Occipital lobe (tissue), 3 donors: ENCODE measurements at places on chromosomes 4 and X.

- no peak for DNase-seq
Measured at GRCh38 chr4:186297013-186297645, 31.1 kb downstream of the F11 start.

DNA sequence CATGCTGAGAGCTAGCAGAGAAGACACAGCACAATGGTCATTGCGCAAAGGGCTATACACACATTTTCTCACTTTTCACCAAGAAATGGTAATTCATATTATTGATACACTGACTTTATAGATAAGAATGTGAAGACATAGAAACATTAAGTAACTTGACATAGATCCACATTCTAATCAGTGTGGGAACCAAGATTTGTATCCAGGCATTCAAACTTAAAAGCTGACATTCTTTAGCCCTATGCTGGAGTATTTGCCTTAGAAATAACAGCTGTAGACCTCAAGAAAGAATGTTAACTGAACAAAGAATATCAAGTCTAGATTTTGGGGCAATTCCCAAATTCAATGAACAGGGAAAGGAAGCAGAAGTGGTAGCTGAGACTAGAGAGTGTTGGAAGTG lies 384.8 kb downstream of the IL15 start:
- DNase-seq, result no peak

DNA sequence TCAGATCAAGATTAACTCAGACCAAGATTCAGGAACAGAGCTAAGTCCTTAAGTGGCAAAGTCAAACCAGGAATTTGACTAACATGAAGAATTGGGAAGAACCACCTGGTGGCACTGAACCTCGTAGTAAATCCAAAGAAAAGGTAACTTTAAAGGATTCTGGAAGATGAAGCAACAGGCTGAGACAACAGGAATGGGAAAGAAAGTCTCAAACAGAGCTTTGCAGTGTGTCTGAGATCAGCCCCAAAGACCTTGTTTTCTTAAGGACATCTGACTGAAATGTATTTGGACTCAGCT lies 126.1 kb downstream of the ASB9 start:
- DNase-seq, result no peak

DNA sequence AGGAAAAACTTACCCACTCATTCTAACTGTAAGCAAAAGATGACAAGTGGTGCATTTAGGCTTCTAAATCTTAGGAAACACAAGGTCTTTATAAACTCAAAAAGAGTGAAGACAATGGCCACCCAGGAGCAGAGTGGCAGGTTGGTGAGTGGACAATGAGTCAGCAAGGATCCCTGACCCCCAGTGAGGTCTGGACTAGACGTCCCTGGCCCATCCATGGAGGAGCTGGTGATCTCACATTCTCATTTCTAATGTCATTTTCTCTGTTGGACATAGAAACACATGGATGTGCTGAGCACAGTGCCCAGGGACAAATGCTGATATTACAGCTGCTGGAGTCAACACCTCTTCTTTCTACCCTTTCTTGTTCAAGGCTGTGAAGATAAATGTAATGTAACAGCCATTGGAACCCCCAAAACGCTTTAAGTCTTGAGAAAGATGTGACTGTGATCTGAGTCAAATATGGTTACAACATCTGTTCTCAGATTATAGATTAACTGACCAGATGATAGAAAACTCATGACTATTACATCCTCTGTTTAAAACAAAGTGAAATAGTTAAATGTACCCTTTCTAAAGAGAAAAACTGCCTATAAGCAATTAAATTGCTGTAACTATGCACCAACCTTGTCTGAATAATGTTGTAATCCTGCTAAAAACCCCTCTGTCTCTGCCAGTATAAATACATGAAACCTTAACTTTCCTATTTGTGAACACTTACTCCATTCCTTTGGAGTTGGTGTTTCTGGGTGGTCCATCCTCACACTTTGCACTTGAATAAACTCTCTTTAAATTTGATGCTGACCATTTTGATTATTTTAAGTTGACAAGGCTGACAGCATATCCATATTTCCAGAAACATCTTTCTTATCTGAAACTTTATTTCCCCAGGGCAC lies 92.7 kb downstream of the USP46 start:
- no peak for DNase-seq

GRCh38 chr4:151226004-151226932 lies 50.7 kb upstream of the PRSS48 start:
- DNase-seq, result no peak

DNA sequence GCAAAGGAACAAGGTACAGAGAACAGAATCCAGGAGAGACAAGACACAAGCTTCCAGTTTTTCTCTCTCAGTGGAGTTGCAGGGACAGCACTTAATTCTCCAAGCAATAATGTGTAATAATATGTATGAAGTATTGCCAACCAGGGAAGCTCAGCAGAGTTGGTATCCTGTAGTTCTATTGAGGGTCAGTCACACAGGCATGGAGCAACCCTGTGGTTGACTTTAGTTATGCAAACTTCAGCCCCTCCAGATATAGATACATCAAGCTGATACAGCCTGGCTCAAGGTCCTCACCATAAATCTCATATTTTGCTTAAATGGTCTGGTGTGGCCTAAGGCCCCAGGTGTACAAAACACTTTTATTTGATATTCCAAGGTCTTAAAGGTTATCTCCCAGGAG lies 248.6 kb upstream of the EPHA5 start:
- no peak for DNase-seq

GRCh38 chr4:170022211-170022610 lies 4.0 kb downstream of the MFAP3L start:
- DNase-seq, result no peak

DNA sequence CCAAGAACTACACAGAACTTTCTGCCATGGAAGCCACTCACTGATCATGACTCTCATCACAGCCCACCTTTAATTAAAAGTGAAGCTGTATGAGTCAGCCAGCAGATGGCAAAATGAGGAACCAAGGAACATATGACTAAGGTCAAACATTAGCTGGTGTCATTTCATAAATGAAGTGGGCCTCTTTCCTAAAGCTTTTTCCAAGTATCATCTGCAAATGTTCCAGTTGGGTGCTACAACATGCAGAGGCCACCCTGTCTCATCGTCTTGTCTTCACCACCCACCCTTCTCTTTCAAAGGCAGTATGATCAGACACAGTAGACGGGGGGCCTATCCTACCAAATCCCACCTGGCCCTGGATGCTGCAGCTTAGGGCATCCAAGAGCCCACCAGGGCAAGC lies 9.2 kb upstream of the EOLA1 start:
- DNase-seq, result no peak

- DNase-seq, result peak; percentile 9
Measured at GRCh38 chrX:17374619-17375366, at the start of gene NHS. NHS (plus strand) TSS chrX:17375200; CDS start chrX:17375758, 558 bp downstream.

DNA sequence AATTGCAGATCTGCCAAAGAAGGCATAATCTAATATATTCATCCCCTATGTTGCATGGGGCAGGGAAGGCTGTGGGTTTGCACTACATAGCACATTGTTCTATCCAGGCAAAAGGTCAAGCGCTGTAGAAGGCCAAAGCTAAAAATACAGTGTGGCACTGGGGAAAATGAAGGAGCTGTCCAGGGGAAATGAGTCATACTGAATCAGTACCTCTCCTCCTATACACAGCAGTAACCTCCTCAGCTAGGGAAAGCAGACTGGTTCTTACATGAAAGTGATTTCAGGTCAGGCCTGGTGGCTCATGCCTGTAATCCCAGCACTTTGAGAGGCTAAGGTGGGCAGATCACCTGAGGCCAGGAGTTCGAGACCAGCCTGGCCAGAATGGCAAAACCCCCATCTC lies 31.0 kb upstream of the SLC25A4 start:
- DNase-seq, result no peak

DNA sequence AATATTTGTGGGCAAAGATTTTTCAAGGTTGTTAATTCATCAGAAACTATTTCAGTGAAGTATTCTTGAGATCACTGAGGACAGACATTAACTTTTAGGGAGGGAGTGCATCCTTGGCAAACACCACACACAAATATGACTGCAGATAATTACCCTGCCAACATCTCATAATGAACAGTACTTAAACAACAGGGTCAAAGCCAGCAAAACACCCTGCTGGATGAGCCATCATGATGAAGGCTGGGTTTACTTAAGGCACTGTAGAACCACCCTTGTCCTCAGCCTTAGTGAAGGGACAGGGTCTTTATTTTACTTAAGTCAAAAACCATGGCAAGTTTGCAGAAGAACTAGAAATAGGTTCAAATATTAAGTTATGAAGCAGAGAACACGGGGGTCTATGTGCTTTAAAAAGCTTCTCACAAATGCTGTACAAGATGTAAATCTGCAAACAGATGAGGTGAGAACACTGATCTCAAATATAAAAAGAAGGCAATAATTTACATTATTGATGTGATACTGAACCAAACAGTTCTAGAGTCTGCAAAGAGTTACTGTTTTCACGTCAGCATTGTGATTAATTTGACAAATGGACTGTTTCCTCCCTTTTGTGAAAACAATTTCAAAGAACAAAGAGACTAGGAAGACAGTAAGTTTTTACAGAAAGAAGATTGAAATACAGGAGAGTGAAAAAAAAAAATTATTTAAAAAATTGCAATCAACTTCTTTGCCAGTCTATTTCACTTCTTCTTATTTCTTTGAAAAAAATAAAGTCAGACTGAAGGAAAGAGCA lies 28.2 kb downstream of the TAPT1 start:
- DNase-seq, result no peak

GRCh38 chr4:174775366-174775765 lies 53.7 kb downstream of the GLRA3 start:
- DNase-seq, result no peak

DNA sequence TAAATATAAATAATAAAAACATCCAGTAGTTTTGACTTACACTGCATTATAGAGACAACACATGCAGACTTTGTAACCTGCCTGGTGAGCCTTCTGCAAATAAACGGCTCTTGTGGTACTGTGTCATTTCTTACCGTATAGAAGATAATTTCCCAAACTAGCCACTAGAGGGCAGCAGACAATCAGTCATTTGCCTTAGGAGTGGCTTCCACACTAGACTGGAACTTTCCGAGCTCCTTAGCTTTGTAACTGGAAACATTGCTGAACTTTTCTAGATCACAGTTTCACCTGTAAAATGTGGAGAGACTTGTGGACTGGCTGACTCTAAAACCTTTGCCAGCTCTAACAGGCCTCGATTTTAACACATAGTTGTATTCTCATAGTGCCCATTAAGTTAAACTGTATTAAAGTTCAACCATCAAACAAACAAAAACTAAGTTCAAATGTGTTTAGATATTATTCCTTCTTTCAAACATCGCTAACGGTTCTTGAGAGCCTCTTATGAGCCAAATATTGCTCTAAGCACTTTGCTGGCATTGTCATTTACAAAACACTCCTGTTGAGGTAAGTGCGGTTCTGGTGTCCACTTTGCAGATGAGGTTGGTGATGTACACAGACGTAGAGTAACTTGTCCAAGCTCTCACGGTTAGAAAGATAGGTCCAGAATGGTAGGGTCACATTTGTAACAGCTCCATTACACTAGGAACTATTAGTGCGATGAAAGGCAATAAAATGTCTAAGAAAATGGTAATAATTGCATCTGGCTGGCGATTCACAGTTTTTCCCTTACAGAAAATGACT lies 345.5 kb downstream of the ANK2 start:
- DNase-seq, result no peak

GRCh38 chrX:104118765-104119164 lies 6.4 kb downstream of the ZCCHC18 start:
- DNase-seq, result no peak

DNA sequence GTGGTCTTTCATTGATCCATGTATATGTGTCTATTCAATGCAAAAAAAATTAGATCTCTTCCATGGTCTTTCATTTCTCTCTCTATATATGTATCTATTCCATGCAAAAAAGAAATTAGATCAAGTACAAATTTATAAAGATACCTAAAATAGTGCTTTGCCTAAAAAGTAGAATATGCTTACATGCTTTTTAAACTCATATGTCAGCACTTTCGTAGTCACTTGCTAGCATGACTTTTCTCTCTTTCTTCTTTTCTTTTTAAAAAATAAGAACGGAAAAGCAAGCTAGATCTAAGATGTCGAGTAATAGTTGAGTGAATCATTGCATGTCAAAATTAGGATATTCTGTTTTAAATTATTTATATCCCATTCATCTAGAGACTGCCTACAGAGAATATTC lies 50.9 kb downstream of the PKD2 start:
- no peak for DNase-seq

- DNase-seq, result no peak
Measured at GRCh38 chr4:27272217-27272616, 411.6 kb downstream of the STIM2 start.

DNA sequence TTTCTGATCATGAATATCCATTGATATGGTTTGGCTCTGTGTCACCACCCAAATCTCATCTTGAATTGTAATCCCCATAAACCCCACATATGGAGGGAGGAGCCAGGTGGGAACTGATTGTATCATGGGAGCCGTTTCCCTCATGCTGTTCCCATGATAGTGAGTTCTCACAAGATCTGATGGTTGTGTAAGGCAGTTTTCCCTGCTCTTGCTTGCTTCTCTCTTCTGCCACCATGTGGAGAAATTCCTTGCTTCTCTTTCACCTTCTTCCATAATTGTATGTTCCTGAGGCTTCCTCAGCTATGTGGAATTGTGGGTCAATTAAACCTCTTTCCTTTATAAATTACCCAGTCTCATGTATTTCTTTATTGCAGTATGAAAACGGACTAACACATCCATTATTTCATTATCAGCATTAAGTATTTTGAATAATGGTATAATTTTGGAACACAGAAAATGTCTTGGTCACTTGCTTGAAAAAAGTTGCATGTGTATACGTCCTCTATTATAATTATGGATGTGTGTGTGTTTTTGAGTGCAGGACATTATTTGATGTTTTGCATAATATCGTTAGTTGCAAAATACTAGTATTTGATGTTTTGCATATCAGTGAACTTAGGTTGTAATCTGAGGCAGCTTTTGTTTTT lies 334.6 kb downstream of the PCDH10 start:
- DNase-seq, result no peak

DNA sequence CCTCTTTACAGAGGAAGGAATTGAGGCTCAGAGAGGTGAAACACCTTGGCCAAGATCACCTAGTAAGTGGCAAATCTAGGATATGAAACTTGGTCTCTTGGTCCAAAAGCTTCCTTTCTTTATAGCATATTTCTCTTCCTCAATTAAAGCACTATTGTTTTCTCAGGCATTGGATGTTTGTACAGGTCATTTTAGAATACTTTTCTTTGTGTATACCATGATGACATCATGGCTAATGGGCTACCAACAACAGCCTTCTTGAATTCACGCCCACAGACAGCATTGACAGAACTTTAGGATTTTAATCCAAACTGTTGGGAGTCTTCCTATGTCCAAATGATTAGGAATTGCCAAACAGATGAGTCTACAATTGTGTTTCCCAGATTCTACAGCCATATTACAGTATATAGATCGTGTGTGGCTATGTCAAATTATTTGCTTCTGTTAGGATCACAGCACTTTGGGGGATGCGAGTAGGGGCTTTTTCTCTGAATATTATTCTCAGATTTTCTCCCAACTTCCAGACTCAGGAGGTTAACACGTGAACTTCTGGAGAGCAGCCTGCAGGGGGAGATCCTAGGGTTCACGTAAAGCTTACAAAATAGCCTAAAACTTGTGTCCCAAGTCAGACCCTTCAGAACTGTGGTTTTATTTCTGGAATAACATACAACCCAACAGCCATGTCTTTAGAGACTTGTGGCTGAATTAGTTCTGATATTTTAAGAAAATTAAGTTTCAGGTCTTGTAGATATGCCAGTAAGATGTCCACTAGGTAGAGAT lies 191.8 kb downstream of the SHROOM3 start:
- no peak for DNase-seq

- DNase-seq, result no peak
Measured at GRCh38 chr4:2249526-2250356, 7.8 kb upstream of the HAUS3 start.

GRCh38 chrX:57137501-57137900 lies 304 bp upstream of the SPIN2A start:
- DNase-seq, result no peak

- DNase-seq, result no peak
Measured at GRCh38 chr4:165359506-165359905, 19.3 kb upstream of the CPE start.
